ENCODE measurements at places on chromosomes 6 and 20. TPM values are rescaled to one million over a fixed set of nuclear protein-coding genes. Genes with fewer than 3 reads are reported as not detected.

The VEGFA gene
- total RNA-seq: 13.2 TPM

The ADGRB3 gene
- not detected for total RNA-seq

The CCN5 gene
- not detected for total RNA-seq

The PRL gene
- total RNA-seq: not detected

The EFCAB8 gene
- under 0.01 TPM for total RNA-seq

The PLCB4 gene
- 5.0 TPM for total RNA-seq

The TRIM31 gene
- total RNA-seq: not detected

The TXLNB gene
- 0.38 TPM for total RNA-seq
